ENCODE measurements at places on chromosomes 7 and 10. TPM values are rescaled to one million over a fixed set of nuclear protein-coding genes. Genes with fewer than 3 reads are reported as not detected.

GPER1 gene
- 0.25 TPM for total RNA-seq

DNA sequence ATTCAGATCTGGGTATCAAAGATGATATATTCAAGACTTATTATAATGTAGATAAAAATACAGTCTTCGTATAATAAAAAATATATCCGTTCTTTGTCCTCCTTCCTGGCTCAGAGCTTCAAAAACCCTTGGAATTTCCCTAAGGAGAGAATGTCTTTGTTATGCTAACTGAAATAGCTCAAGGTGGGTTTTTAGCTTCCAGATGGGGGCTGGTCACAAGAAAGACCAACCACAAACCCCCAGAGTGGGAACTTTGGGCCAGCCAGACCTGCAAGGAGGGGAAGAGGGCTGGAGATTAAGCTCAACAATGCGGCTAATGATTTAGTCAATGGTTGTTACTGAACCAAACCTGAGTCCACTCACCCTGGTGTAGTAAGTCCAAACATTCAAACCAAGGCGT is 196.4 kb downstream of the SDHAF3 start:
- DNase-seq: no peak

GRCh38 chr10:106410331-106410730 is 754.2 kb downstream of the SORCS1 start:
- no peak for DNase-seq

CRHR2 gene
- not detected for total RNA-seq

CALML3 gene
- total RNA-seq: not detected

LBX1 gene
- total RNA-seq: not detected

Data from naive thymus-derived CD8-positive, alpha-beta T cell (primary cell).